ENCODE measurements at places on chromosomes 6 and 20.

DNA sequence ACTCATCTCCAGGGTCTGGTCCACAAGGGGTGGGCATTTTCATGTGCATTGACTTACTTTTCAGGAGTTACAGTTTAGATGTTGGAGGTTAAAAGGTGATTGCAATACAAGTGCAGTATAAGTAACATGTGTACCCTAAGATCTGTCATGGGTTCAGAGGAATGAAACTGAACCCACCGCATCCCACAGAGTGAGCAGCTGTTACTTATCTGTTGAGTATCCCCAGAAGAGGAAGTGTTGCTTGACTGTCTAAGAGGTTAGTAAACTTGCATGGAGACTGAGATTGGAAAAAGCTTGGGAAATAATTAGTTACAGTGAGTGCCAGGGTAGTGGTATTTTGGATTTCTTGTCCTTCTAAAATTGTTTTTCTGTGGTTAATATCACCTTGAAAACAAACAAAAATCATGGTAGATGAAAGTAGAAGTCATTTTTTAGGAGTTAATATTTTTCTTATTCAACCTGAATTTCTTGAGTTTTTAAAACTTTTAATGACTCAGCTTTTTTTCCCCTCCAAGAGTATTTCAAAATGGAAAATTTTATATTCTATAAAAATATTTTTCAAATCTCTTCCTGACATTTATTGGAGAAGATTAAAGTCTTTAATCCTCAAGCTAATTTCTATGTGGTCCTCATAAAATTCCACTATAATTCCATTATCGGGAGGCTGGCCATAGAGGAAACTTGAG lies 306.1 kb downstream of the ZNF217 start:
- no peak for DNase-seq

GRCh38 chr20:1846341-1846740 lies 48.9 kb upstream of the SIRPA start:
- DNase-seq = no peak

- no peak for DNase-seq
Measured at GRCh38 chr6:14517516-14518105, 400.0 kb downstream of the CD83 start.

GRCh38 chr6:79241228-79241627 lies 6.7 kb upstream of the HMGN3 start:
- DNase-seq = no peak

GRCh38 chr20:44698351-44698750 lies 16.8 kb upstream of the CCN5 start:
- no peak for DNase-seq

DNA sequence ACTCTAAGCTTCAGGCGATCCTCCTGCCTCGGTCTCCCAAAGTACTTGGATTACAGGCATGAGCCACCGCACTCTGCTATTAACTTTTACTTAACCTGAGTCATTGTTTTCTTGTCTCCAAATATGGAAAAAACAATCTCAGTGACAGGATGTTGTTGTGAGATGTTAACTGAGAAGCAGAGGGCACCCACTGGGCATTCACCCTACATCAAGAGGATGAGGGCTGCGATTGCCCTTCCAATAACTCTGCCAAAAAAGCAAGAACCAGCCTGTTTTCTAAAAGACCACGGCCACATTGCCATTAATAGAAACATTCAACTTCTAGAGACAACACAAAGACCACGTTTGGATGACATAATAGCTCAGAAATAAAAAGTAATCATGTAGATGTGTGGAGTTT lies 107.6 kb upstream of the SGK1 start:
- DNase-seq = peak; percentile 21

DNA sequence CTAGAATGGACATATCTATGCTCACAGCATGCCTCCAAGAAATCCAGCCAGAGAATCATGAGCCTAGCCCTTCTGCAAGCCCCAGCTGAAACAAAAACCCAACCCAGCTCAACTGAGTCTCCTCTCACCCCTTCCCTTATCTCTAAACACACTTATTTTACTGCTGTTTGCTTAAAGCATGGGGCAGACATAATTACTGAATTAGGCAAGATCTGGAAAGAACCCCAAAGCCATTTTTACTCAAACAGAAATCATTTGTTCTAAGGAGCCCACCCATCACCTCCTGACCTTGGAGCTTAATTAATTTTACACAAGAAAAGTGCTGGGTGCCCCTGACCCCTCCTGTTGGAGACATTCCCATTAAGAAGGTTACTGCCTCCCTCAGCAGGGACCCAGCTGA lies 291.6 kb downstream of the MAFB start:
- no peak for DNase-seq
